Right lung (tissue), 10 donors: ENCODE measurements at places on chromosomes 13 and 19. TPM values are rescaled to one million over a fixed set of nuclear protein-coding genes. Genes with fewer than 3 reads are reported as not detected.

TSKS gene
- 0.36 TPM for polyA plus RNA-seq

SLITRK5 gene
- polyA plus RNA-seq = 2.9 TPM

IFI30 gene
- polyA plus RNA-seq = 9.1 TPM

C19orf25 gene
- 18.7 TPM for polyA plus RNA-seq

MPV17L2 gene
- 7.8 TPM for polyA plus RNA-seq

PGLYRP2 gene
- polyA plus RNA-seq = not detected

TNFRSF19 gene
- polyA plus RNA-seq = 101 TPM

OLFM2 gene
- 32.2 TPM for polyA plus RNA-seq

PEX11G gene
- 5.7 TPM for polyA plus RNA-seq

KLF5 gene
- polyA plus RNA-seq = 15.9 TPM

FRY gene
- 49.2 TPM for polyA plus RNA-seq

SCAF1 gene
- polyA plus RNA-seq = 18.4 TPM

- peak; percentile 67 for DNase-seq
Measured at GRCh38 chr19:5967994-5968430, 9.9 kb downstream of the RANBP3 start.

GRCh38 chr13:20686863-20687579 is 16.5 kb upstream of the IL17D start:
- DNase-seq = no peak

DNA sequence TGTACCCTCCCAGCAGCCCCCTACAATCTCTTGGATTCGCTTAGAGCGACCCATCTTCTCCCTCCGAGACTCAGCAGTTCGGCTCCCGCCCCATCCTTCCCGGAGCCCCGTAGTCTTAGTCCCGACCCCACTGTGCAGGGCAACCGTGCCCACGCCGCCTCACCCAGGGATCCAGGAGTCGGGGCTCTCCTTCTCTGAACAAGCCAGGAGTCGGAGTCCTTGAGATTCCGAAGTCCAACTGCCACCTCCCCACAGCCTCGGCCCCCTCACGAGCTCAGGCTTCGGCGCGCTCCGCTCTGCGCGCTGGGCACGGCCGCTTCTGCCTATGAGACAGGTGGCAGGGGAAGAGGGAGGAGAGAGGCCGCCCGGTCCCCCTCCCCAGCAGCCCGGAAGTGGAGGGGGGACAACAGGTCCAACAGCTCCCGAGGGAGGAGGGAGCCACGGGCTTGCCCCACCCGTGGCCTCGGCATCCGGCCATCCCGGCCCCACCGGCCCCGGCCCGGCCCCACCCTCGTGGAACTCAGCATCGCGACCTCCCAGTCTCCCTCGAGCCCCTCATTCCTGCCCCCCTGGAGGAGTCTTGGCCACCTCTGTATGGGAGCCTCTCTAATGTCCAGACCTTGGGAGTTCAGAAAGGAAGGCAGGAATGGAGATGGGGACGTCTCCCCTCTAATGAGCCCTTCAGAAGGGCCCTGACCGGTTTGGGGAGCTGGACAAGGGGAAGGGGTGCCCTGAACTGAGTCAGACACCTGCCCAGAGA is at the start of gene PHLDB3:
Gene PHLDB3, minus strand, starts transcription at position 321 of the 760 bp plus-strand sequence. CDS start 628 bp downstream, outside the sequence.
- no peak for DNase-seq

- no peak for DNase-seq
Measured at GRCh38 chr19:16111909-16112752, 442 bp downstream of the RAB8A start.

GRCh38 chr13:39099231-39099630 is 61.0 kb downstream of the NHLRC3 start:
- no peak for DNase-seq

DNA sequence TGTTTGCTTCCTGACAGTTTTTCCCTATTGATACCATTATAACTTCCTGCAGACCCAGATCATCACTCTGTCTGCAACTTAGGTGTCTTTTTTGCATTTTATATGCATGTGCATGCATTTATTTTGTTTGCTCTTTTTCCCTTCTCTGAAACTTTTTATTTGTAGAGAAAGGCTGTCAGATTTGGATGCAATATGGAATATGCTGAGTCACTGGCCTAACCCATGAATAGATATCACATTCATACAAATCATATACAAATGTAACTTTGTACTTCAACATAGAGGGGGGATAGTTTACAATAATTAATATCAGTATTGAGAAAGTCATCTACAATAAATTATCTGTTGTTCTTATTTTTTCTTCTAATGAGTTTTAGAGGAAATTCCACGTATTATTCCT is 1465.0 kb downstream of the EFNB2 start:
- DNase-seq = no peak
